ENCODE measurements at places on chromosomes 6 and 20.
A peak's percentile ranks its signal among the peaks of the same experiment; 100 is the strongest.

DNA sequence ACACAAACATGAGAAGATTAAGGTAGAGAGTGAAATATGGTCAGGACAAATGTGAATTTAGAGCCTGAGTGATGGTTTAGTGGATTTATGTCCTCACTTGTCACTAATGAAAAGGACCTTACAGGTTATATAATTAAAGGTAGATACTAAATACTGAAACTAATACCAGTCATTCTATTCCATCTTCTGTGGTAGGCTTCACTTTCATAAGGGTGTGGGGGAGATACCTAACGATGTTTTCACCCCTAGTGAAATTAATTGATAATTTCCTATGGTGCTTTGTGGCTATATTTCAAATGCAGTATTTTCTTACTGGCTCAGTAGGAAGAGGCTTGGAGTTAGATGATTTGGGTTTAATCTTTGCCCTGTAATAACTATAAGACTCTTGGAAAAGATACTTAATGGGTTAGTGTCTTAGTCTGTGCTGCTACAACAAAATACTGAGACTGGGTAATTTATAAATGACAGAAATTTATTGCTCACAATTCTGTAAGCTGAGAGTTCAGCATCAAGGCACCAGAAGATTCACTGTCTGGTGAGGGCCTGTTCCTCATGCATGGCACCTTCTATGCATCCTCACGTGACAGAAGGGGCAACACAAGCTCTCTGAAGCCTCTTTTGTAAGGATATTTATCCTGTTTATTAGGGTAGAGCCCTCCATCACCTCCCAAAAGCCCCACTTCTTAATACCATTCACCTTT lies 21.3 kb downstream of the RNF217 start:
- no peak for DNase-seq

DNA sequence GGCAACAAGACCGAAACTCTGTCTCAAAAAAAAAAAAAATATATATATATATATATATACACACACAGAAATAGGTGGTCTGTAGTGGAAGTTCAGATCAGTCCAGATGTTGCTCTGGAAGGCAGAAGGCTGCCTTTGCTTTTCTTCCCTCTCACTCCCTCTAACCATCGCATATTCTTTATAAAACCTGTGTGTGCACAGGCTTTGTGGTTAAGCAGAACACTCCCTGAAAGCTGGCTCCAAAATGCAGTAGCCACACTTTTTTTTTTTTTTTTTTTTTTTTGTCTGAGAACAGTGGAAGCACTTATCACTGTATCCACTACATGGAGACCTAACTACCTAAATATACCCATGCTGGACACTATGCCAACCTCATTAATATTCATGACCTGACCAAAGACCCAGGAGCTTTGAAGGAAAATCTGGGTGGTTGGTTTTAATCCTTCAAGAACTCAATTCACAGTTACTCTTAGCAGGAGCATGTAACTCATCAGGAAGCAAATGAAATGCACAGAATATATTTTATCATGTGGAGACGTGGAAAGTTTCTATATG lies 20.0 kb upstream of the GFOD1 start:
- DNase-seq = no peak

- no peak for DNase-seq
Observed at GRCh38 chr20:9409352-9409751, 105.0 kb upstream of the LAMP5 start.

DNA sequence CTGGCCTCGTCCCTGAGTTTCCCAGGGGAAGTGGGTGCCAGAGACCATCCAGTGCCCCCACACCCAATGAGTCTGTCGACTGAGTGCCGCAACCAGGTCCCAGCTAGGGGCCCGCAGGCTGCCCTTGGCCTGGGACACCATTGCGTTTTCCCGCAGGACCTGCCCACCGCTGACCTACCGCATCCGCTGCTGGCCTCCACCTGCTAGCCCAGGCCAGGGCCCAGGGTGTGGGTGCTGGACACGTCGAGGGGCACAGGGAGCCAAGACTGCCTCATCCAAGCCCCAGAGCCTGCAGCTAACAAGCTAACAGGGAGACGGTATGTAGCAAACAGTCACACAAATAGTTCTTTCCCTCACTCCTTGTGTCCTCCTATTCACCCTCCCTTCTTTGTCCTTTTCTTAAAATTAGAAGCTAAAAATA lies 97.7 kb downstream of the TMEM242 start:
- no peak for DNase-seq

DNA sequence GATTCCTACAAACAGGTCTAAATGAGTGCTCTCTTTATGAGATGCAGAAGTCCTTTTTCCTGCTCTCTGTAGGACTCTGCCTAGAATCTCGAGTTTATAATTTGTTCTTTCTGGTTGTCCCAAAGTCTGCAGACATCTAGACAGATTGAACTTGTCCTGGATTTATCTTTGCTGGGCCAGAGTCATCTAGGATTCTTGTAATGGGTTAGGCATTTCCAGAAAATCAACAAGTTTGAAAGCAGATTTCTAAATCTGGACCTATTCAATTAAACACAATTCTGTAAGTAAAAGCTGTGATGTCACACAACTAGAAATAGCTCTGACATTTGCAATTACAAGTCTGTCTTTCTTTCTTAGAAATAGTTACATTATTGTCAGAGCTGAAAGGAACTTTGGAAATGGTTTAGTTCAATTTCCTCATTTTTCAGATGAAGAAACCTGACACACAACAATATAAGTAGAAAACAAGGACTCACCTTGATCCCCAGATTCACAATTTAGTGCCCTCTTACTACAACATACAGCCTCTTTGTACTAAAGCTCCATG lies 4.2 kb upstream of the RSPO3 start:
- no peak for DNase-seq

DNA sequence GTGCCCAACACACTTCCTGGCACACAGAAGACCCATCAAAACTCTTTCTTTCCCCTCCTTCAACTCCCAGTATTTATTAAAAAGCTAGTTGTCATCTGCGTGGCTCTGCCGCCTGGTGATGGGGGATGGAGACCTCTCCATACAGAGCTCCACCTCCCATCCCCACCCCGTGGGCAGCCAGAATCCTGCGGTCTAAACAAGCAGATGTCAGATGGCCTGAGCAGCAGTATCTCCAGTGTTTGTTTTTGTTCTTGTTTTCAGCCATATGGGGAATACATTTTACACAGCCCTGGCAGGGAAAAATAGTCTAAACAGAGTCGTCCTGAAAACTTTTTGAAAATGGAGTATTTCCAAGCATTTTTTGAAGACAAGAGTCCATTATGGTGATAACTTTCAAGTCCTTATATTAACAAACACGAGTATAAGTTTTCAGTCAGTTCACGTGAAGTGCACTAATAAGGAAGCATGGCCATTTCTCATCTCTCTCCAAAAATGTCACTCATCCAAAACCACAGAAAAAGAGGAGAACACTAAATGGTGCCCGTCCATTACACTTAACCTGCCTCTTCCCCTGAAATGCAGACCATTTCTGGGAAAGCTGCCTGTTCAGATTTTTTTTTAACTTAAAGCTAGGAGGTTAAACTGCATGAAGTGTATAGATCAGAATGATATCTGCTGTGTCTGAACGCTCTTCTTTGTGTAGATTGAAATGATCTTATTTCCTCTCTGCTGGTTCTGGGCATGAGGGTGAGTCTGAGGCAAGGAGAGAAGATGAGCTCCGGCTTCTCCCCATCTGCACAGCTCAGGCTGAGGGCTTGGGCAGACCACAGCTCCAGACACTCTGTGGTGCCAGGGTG lies 91.0 kb downstream of the TCP11 start:
- DNase-seq = peak; percentile 58

DNA sequence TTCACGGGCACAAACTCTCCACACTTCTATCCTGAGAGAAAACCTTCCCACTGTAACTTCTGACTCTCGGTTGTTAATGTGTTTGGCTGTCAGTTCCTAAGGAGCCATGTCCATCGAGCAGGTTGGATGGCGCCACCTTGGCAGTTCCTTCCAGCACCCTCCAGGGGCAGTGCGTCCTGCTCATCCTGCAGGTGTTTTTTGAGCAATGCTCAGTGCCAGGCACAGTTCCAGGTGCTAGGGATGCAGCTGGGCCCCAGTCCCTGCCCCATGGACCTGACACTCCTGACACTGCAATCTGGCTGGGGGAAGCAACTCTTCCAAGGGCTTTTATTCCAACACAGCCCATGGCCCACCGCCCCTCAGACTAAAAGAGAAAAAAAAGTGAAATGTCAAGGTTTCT lies 376.4 kb downstream of the PREX1 start:
- no peak for DNase-seq

GRCh38 chr6:43747784-43748183 lies 22.2 kb upstream of the VEGFA start:
- DNase-seq = no peak

GRCh38 chr20:46652699-46653098 lies 1.4 kb upstream of the SLC13A3 start:
- no peak for DNase-seq

DNA sequence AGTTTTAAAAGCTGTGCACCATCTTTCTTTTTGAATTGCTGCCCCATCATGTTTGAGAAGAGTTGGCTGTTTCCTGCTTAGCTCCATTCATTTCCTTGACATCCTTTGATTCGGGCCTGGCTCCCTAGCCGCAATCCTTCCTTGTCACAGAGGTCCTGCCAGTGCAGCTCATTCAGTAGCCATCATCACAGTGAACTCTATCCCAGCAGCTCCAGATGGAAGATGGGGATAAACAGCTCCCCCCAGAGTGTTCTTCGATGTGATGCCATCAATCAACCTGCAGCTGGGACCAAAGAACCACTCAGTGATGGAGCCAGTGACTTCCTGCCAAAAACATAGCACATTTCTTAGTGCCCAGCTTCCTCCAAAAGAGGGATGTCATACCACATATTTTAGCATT lies 158.8 kb downstream of the FRK start:
- DNase-seq = peak; percentile 24

DNA sequence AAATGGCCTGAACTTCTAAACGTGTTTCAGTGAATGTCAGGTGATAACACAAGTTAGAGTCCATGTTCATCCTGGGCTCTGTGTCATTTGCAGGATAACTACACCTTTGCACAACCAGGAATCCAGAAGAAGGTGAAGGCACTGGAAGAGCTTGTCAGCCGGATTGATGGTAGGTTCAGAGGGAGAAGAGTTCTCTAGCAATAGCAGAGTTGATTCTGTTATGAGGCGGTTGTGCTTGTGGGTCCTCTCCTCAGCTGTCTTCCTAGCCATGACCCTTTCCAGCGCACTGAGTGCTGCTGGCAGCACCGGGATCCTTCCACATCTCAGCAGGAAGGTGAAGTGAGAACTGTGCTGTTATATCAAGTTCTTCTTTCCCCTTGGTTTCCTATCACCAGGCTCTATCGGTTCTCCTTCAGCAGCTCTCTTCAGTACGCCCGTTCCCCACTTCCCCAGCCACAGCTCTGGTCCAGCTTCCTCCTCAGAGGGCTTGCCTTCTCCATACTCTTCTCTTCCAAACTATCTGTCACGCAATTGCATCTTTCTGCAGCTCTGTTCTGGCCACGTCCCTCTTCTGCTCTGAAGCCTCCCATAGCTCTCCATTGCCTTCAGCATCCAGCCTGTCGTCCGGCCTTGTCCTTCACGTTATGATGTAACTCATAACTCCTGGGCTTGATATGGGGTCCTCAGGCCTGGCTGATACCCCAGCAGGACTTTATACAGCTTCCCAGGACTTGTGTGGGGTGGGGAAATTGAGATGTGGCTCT lies 39.9 kb upstream of the RNF8 start:
- no peak for DNase-seq

- no peak for DNase-seq
Observed at GRCh38 chr6:122790028-122790422, 967 bp downstream of the SMPDL3A start.

- no peak for DNase-seq
Observed at GRCh38 chr6:157944983-157945931, 36.4 kb upstream of the SYNJ2 start.

GRCh38 chr6:123879749-123880148 lies 76.1 kb downstream of the NKAIN2 start:
- no peak for DNase-seq

DNA sequence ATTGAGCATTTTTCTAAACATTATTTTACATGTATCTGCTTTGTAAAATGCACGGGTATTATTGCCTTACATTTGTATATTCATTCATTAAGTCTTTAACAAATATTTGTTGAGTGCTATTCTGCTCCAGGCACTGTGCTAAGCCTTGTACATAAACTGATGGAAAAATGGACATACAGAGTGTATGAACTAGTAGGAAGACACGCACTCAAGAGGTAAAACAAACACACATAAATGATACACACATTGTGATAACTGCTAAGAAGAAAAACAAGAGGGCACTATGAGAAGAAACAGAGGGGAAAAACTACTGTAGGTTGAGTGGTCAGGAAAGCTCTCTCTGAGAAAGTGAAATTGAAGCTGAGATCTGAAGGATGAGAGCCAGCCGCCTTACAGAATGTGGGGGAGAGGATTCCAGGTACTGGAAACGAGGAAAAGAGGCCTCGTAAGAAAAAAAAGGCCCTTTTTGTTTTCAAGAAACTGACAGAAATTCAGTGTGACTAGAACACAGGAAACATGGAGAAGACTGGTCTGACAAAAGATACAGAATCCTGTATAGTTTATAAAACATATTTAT lies 117.5 kb downstream of the EYA4 start:
- no peak for DNase-seq

DNA sequence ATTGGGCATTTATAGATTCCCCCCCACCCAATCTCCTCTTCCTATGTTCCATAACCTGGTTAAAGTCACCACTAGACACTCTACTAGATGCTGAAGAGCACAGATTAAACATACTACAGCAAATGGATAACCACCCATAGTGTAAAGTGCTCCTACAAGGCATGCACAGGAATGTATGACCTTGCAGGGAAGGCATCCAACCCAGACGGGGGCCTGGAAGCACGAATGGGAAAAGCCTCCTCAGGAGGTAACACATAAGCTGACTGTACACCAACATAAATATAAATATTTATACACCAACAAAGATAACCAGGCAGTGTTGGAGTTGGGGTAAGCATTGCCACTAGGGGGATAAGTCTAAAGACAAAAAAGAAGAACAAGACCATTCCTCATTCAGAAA lies 691.7 kb downstream of the GRIK2 start:
- DNase-seq = no peak

DNA sequence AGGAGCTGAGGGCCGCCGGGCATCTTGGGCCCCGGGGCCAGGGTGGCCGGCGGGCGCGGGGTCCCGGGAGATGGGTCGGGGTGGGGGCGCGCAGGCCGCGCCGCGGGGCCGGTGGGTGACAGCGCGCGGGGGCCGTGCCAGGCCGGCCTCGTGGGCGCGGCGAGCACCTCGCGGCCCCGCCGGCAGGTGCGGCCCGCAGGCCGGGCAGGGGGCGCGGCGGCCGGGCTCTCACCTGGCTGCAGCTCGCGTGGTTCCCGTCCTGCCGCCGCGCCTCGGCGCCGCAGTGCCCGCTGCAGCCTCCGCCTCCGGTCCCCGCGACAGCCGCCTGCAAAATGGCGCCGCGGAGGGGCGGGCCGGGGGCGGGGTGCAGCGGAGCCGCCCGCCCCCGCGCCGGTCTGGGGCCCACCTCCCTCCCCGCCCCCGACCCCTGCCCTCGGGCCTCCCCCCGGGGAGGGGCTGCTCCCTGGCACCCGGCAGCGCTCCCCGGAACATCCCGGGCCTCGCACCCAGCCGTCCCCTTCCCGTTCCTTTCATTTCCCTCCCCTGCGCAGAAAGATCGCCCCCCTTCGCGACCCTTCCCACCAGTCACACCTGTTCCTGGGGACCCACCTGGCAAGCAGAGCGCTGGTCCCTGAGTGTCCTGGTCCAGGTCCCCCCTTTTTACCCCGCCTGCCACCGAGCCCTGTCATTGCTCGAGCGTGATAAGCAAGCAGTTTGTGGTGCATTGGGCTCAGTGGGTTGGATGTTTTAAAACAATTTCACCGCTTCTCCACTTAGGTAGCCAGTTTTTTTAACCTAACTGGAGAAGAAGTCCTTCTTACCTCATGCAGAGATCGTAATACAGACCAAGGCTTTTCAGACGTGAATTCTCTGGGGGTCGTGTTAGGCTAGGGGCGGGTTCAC lies at the start of gene SLC23A2:
Gene SLC23A2, minus strand, starts transcription at position 337 of the 903 bp plus-strand sequence. CDS start 68,948 bp downstream, outside the sequence.
- no peak for DNase-seq
